Stimulated activated CD8-positive, alpha-beta memory T cell treated with anti-CD3 and anti-CD28 coated beads, Interleukin-4, amount 100 ng/mL, for 4 hours (primary cell): ENCODE measurements at places on chromosomes 1 and 21.

GRCh38 chr1:237179503-237179902 lies 137.5 kb downstream of the RYR2 start:
- no peak for DNase-seq

GRCh38 chr1:43239484-43239883 lies 30.3 kb upstream of the TMEM125 start:
- DNase-seq = no peak

DNA sequence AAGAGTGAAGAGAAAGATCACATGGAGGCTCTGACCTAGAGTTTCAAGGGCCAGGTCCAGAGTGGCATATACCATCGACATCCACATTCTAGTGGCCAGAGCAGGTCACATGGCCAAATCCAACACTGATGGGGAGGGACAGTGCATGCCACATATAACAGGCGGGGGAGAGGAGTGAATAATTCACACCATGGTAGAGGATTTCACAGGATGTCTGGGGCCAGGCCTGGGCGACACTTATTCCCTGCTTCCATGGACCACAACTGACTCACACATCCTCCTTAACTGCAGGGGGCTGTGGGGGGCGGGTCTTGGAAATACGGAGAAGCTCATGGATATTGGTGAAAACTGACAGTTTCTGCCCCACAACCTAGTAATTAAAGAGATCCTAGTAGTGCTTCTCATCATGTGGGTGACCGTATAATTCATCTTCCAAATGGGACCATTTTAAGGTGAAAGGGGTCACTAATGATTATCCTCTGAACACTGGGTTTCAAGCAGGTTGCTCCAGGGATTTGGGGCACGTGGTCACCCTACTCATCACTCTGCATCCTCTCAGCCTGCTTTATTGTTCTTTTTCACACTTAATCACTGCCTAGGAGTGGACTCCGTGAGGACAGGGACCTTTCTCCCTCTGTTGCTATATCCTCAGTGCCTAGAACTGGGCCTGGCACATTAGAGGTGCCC lies 44.0 kb downstream of the IGSF21 start:
- no peak for DNase-seq

- no peak for DNase-seq
These were observed 161.6 kb downstream of the CHRM3 start for GRCh38 chr1:239547987-239548386.

DNA sequence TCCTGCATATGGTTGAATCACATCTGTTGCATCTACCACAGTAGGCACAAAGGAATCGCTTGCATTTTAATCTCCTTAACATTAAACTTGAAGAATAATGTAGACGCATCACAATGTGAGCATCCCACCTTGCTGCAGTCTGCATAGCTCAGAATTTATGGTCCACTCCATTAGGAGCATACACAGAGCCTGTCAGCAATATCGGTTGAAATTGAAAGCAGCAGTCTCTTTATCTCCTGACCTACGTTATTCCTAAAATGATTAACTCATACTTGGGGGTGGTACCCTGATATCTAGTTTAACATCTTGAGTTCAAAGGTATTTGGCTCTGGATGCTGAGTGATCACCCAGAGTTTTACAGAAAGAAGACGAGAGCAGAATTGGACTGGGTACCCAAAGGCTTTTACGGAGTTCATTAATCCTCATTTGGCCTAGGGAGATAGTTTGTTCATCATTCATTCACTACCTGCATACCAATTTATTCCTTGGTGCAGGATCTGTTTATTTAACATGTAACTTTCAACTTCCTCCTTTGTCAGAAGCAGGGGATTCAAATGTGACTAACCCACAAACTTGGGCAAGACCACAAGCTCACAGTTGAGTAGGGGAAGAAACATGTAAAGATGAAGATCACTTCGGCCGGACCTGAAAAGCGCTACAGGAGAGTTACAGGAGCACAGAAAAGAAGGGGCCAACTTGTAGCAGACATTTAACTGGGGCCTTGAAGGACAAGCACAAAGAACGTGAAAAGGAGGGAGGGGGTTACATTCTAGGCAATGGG lies 187.9 kb downstream of the DAB1 start:
- no peak for DNase-seq
